ENCODE measurements at places on chromosomes 7 and 10.

- DNase-seq, result no peak
Observed at GRCh38 chr7:30974605-30975255, 11.0 kb downstream of the GHRHR start.

- no peak for DNase-seq
Observed at GRCh38 chr10:19111501-19112267, 63.1 kb downstream of the MALRD1 start.

DNA sequence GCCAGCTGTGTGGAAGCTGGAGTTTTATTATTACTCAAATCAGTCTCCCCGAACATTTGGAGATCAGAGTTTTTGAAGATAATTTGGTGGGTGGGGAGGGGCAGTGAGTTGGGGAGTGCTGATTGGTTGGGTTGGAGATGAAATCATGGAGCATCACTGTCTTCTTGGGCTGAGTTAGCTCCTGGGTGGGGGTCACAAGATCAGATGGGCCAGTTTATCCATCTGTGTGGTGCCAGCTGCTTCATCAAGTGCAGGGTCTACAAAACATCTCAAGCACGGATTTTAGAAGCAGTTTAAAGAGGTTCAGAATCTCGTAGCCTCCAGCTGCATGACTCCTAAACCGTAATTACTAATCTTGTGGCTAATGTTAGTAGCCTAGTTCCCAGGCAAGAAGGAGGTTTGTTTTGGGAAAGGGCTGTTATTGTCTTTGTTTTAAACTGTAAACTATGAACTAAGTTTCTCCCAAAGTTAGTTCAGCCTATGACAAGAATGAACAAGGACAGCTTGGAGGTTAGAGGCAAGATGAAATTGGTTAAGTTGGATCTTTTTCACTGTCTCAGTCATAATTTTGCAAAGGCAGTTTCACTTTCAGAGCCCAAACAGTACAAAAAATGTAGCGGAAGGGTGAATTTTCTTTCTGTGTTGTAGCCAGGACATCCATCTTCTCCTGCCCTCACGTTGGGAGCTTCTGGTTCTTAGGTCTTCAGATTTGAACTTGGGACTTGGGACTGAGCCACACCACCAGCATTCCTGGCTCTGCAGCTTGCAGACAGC, 43.1 kb downstream of the KLF6 start:
- no peak for DNase-seq

GRCh38 chr7:120645966-120646365, 212.0 kb downstream of the TSPAN12 start:
- no peak for DNase-seq

GRCh38 chr7:44147026-44147991, 6.2 kb upstream of the MYL7 start:
- DNase-seq, result peak; percentile 32

DNA sequence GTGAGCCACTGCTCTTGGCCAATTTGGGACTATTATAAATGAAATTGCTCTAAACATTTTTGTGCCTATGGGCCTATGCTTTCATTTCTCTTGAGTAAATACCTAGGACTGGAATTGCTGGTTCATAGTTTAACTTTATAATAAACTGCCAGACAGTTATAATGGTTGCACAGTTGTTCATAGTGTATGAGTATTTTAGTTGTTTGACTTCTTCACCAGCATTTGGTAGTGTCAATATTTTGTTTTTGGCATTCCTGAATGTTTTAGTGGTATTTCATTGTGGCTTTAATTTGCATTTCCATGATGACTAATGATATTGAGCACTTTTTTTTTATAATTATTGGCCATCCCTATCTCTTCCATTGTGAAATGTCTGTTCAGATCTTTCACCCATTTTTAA, 29.5 kb downstream of the PLEKHA8 start:
- DNase-seq, result no peak

DNA sequence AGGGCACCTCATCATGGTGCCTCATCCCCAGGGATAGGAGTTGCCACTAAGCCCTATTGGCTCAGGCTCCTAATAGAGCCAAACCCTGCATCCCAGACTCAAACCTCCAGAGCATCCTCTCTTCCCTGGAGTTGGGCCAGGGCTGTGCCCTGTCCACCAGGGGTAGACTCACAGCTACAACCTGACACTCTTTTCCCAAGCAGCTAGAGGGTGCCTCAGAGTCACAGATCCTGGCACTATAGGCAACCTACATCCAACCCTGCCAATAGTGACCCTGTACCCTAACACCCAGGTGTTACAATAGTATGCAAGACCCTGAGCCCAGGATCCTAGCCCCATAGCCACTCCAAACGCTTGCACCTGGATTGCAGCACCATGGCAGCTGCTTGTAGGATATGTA, 64.0 kb upstream of the PLA2G12B start:
- no peak for DNase-seq

DNA sequence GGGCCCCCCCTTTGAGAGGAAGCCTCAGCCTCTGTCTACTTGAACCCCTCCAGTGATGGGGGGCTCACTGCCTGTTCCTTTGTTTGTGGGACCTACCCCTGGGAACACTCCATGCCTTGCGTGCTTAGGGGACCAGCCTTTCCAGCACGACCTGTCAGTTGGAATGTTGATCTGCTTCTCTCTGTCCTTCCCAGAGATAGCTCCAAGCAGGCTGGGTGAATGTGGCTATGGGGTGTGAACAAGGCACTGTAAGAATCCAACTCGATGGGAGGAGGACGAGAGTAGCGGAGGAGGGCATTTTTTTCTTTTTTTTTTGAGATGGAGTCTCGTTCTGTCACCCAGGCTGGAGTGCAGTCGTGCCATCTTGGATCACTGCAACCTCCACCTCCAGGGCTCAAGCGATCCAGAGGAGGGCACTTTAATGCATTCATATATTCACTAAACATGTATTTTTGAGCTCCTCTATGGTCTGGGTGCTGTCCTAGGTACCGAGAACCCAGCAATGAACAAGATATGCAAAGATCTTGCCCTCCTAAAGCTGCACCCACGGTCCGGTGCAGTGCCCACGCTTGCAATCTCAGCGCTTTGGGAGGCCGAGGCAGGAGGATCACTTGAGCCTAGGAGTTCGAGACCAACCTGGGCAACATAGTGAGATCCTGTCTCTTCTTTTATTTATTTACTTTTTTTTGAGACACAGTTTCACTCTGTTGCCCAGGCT, 8.5 kb downstream of the CLIP2 start:
- DNase-seq, result no peak

DNA sequence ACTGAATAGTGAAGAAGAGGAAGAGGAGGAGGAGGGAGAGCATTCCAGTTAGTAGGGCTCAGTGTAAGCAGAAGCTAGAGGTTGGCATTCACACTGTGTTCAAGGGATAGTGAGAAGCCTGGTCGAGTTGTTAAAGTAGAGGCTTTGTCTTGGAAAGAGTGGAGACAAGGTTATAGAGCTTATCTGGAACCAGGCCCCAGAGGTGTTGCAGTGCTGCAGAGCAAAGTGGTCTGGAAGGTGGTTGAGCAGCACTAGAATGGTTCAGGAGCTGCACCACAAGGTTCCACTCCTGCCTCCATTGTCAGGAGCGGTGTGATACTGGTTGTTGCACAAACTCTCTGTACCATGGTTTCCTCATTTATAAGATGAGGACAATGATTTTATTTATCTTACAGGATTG, 8.8 kb upstream of the PCGF5 start:
- DNase-seq, result no peak

GRCh38 chr7:6650521-6651011, 13.4 kb downstream of the ZNF316 start:
- no peak for DNase-seq

DNA sequence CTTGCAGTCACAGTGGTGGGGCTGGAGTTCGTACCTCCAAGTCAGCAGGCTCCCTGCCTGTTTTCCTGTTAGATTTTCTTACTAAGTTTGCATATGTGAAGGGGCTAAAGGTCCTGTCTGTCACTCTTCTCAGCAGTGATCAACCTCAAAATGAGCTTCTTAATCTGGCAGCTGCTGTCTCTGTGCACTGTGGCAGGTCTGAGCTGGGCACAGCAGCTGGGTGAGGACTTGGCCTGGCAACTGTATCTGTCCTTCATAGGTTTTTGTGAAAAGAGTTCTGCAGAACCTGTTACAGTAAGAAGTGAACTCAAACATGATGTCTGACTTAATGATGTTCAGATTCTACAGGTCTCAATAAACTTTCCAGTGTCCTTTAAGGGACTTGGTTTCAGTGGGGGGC, 31.3 kb upstream of the GJD4 start:
- no peak for DNase-seq

- DNase-seq, result peak; percentile 84
Observed at GRCh38 chr7:2720024-2720423, 32.0 kb downstream of the AMZ1 start.

DNA sequence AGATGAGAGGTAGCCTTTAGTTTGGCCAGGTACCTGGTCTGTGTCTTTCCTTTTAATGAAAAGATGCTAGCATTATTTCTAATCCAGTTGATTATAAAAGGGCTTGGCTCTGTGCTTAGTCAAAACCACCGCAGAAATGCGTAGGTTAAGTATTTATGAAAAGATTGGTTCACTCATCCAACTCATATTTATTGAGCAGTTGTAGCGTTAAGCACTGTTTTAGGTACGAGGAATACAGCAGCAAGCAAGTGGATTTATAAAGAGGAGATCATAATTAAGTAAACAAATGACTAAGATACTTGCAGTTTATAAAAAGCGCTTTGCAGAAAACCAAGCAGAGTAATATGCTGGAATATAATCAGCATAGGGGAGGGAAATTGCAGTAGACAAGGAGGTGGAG, 129.8 kb downstream of the PPP1R17 start:
- no peak for DNase-seq

DNA sequence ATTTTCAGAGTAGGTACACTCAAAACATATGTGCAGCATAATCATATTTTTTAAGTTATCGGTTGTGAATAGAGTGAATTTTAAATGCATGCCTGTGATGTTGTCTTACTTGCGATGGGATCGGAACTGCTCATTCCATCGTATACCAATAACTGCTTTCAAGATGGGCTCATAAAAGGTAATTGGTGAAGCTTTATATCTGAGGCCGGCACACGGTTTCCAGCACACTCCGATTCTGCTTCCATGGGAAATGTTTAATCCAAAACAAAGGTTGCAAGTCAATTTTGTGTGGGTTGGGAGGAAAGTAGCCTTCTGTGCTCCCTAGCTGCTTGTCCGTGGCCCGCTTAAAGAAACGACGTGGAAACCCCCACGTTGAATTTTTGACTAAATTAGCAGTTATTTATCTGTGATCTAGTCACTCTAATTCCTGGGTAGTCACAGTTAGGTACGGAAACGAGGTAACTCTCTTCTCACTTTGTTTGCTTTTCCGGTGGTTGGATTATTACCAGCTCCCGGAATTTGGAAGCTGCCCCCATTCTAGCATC, 10.1 kb upstream of the CELF2 start:
- no peak for DNase-seq

- DNase-seq, result no peak
Observed at GRCh38 chr7:133568544-133568943, 315.7 kb downstream of the EXOC4 start.

DNA sequence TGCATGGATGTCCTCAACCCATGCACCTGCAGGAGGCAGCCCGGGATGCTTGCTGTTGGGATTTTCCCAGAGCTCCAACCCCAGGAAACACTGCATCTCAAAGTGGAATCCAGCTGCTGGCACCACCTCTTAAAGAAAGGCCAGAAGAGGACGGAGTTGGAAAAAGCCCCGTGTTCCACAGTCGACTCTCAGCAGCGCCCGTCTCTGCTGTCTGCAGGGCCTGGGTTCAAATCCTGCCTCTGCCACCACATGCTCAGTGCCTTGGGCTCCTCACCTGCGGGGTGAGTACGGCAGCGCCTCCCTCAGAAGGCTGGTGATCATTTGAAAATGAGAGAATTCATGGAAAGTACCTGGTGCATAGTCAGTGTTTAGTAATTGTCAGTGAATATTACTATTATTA, 65.6 kb upstream of the ZNF716 start:
- no peak for DNase-seq

DNA sequence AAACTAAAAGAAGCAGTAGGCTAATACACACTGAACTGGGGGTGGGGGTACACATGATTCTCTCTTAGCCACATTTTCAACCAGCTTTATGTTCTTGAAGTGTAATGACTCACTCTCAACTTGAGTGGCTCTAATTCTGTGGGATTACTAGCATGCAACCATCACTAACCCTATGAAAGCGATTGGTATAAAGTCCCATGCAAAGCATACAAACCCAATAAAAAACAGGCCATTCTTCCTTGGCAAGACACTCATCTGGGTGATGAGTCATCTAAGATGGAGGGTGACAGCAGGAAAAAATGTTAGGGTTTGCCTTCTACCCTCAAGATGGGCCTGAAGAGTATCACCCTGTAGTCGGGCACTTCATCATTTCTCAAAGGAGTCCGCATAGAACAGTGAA, 14.9 kb upstream of the PON3 start:
- DNase-seq, result no peak

GRCh38 chr7:13540429-13540828, 449.0 kb downstream of the ETV1 start:
- DNase-seq, result no peak

DNA sequence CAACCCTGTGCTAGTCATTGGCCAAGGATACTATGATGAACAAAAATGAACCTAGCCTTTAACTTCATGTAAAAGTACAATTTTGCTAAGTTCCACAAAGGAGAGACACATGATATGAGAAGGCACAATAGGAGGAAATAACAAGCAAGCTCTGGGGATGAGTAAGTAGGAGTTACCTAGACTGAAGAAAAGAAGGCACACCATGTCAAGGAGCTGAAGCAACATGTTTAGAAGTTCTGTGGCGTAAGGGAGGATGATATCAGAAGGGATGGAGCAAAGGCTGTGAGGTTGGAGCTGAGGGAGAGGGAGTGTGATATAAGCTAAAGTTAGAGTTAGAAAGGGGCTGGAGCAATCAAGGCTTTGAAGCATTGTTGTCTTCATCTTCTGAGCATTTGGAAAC, 25.6 kb downstream of the KIFBP start:
- DNase-seq, result no peak

- DNase-seq, result no peak
Observed at GRCh38 chr10:13633689-13634088, 46.9 kb downstream of the PRPF18 start.

DNA sequence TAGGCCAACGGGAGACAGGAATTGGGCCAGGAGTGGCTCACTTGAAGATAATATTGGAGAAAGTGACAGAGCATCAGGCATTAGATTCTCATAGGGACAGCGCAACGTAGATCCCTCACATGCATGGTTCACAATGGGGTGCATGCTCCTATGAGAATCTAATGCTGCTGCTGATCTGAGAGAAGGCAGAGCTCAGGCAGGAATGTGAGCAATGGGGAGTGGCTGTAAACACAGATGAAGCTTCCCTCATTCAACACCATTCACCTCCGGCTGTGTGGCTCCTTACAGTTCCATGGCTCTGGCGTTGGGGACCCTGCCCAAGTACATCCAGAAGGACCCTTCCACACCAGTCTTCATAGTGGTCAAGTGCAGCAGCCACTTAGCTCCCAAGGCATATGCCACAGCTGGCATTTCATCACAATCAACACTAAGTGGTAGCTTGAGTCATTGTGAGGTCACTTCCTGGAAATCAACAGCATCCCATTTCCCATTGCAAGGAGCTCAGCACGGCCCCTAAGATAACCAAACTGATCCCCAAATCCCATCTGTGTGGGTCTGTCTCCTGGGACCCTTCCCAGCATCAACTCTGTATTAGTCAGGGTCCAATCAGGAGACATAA, 174.5 kb downstream of the TPST1 start:
- DNase-seq, result no peak

Data from head of caudate nucleus (tissue), 42 donors.